ENCODE measurements at places on chromosomes 16 and 17.

DNA sequence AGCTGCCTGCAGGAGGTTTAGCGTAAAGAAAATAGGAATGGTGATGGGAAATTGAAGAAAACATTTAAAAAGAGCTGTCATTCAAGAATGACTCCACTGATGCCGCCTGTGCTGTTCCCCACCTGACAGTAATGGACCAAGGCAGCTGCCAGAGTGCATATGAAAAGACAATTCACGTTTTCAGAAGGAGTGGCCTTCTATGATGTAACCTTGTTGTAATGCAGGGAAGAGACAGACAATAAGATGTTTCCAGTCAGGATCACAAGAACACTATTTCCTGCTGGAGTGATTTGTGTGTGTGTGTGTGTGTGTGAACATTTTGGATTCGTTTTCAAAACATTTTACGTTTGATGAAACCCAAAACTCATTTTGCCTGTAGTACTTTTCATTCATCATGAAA lies 203.7 kb downstream of the LGALS9B start:
- DNase-seq: no peak

DNA sequence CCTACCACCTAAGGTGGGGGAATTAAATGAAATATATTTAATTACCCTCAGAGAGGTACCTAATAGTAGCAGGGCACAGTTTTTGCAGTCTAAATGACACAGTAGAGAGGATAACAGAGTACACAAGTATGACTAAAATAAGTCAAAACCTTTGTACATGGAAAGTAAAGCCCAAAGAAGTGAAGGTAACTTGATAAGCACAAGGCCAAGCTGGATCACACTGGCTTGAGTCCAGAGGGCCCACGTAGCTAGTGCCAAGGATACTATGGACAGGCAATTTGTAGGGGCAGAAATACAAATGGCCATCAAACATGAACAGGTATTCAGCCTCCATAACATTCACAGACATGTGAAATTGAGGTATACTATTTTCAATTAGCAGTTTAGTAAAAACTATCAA lies 7.6 kb downstream of the MYO18A start:
- no peak for DNase-seq

- DNase-seq: no peak
These were observed 172.7 kb downstream of the ANKFN1 start for GRCh38 chr17:56326001-56326359.

- peak; percentile 23 for DNase-seq
These were observed 8.9 kb downstream of the CALB2 start for GRCh38 chr16:71367241-71367976.

GRCh38 chr16:57743458-57743857 lies 7.9 kb downstream of the KATNB1 start:
- no peak for DNase-seq

- no peak for DNase-seq
These were observed 19.6 kb downstream of the SNN start for GRCh38 chr16:11687601-11688519.

DNA sequence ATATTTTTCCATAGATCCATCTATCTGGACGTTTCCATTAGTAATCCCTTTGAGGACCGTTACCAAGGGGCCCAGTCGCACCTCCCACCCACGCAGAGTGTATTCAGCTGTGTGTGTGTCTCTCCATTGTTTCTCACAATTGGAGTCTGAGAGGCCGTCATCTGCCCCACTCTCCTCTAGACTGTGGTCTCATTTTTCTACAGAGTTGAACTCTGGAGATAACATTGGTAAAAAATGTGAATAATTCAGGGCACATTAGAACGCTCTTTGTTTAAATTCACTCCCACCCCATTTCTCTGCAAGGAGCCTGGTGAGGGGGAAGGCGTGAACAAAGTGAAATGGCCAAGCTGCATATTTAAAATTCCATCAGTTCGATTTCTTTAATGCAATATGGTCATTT lies 333.1 kb upstream of the MAF start:
- no peak for DNase-seq

GRCh38 chr17:50483266-50483665 lies 4.6 kb downstream of the RSAD1 start:
- no peak for DNase-seq

- DNase-seq: no peak
These were observed 357.6 kb upstream of the SALL1 start for GRCh38 chr16:51508490-51509212.

DNA sequence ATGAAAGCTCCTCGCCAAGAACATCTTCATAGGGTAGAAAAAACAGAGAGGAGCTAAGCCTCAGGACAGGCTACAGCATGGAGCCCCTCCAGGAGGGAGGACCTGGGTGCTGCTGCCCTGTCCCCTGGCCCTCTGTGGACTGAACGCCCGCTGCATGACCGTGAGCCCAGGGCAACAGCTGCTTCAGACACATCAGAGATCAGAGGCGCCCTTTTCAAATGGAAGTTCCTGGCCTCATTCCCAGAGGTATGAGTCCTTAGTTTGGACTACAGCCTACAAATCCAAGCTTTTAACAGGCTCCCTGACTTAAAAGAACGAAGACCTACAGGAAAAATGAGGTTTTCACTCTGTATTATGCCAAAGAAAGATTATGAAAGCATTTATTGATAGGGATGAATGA lies 48.5 kb downstream of the ZNF18 start:
- DNase-seq: no peak

GRCh38 chr16:7614021-7614795 lies 281.6 kb downstream of the RBFOX1 start:
- no peak for DNase-seq

GRCh38 chr16:89588413-89589109 lies 13.0 kb downstream of the CPNE7 start:
- DNase-seq: no peak

GRCh38 chr17:74235040-74235581 lies 21.7 kb downstream of the TTYH2 start:
- DNase-seq: no peak

DNA sequence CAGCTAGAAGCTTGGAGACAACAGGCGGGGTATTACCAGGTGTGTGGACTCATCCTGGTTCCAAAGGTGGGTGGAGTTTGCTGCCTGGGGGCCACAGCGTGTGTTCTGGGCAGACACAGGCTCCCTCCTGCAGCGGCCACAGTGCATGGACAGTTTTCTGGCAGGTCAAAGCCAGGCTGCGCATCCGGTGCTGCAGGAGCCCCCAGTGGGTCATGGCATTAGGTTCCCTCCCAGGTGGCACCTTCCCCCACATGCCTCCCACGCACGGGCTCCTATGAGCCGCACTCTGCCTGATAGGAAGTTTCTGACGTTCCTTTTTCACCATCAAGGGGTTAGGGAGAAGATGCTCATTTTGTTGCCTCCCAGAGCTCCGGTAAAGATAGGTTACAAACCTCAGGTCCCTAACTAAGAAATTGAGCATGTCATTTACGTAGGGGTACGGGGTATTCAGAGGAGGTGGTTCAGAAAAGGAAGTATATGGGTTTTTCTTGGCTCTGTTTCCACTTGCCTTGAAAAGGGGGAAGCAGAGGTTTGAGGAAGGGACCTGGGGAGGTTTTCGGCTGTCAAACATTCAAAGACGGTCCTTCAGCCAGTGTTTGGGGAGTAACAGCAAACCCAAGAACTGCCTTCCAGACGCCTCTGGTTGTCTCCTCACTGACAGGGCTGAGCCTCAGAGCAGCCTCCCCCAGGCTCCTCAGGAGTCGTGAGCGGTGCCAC lies 32.7 kb upstream of the NAT9 start:
- no peak for DNase-seq

DNA sequence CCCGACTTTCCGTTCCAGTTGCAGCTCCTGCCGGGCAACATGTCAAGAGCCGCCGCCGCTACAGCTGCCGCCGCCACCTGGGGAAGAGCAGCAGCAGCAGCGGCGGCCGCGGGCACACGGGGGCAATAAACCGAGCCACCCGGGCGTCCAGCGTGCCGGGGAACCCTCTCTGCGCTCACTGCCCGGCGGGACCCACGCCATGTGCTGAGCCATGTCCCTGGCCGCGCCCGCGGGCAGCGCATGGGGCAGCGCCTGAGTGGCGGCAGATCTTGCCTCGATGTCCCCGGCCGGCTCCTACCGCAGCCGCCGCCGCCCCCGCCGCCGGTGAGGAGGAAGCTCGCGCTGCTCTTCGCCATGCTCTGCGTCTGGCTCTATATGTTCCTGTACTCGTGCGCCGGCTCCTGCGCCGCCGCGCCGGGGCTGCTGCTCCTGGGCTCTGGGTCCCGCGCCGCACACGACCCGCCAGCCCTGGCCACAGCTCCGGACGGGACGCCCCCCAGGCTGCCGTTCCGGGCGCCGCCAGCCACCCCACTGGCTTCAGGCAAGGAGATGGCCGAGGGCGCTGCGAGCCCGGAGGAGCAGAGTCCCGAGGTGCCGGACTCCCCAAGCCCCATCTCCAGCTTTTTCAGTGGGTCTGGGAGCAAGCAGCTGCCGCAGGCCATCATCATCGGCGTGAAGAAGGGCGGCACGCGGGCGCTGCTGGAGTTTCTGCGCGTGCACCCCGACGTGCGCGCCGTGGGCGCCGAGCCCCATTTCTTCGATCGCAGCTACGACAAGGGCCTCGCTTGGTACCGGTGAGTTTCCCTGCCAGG lies 604 bp downstream of the HS3ST3B1 start:
- DNase-seq: peak; percentile 38

DNA sequence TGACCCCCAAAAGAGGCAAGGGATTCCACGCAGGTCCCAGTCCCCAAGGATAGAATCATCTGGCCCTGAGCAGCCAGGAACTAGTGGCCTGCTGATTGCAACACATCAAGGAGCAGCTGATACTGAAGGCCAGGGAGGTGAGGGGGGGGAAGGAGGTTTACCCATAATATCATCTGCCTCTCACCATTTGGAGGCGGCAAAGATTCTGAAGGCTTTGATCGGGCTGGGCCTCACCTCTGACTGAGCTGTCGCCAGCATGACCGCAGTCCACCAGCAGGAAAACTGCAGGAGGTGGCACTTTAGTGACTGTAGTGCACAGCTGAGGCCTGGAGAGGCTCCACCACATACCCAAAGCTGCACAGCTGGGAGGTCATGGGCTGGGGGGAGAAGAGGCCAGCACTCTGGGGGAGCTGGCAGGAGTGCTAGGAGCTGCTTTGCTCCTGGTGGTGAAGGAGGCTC lies 20.5 kb upstream of the ITGA3 start:
- DNase-seq: no peak

- no peak for DNase-seq
These were observed 573 bp downstream of the CTDNEP1 start for GRCh38 chr17:7250695-7251627.

DNA sequence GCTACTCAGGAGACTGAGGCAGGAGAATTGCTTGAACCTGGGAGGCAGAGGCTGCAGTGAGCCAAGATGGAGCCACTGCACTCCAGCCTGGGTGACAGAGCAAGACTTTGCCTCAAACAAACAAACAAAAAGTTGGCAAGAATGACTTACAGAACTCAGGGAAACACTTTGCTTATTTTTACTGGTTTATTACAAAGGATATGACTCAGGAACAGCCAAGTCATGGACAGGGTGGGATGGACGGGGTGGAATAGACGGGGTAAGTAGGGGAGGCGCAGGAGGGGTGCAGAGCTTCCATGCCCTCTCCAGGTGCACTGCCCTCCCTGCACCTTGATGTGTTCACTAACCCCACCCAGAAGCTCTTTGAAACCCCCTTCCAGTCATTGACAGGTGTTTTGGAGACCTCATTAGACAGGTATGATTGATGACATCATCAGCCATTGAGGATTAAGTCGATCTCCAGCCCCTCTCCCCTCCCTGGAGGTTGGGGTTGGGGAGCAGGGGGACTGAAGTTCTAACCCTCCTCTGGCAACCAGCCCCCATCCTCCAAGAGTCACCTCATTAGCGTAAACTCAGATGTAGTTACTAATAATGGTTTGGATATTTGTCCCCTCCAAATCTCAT lies 41.3 kb upstream of the ZCCHC14 start:
- no peak for DNase-seq

GRCh38 chr16:82452004-82452756 lies 174.6 kb upstream of the CDH13 start:
- no peak for DNase-seq

- DNase-seq: no peak
These were observed at the start of gene ALDH3A1 for GRCh38 chr17:19747829-19748806. Gene ALDH3A1, minus strand, starts transcription at chr17:19748298. Its CDS starts 3,169 bp downstream, at chr17:19745129.

DNA sequence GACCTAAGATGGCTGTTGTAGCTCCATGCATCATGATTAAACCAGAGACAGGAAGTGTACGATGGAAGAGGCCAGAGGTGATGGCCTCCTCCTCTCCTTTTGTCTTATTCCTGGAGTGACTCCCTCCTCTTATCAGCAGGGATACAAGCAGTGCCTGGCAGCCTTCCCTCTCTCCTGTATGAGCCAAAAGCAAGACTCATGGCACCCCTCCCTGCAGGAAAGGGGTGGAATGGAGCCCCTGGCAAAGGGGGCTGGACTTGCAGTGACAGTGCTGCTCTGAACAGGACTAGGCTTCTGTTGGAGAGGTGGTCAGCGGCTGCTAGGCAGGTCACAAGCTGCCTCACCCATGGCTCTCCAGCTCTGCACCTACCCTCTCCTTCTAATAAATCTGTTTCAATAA lies 8.4 kb downstream of the TXNL4B start:
- no peak for DNase-seq

- no peak for DNase-seq
These were observed 14.4 kb downstream of the TTC19 start for GRCh38 chr17:16013943-16014407.

GRCh38 chr16:20072146-20072873 lies 1.4 kb downstream of the GPR139 start:
- no peak for DNase-seq

- no peak for DNase-seq
These were observed 124.3 kb upstream of the MED13 start for GRCh38 chr17:62189377-62189776.

- DNase-seq: no peak
These were observed 28.3 kb upstream of the BHLHA9 start for GRCh38 chr17:1241929-1242328.

DNA sequence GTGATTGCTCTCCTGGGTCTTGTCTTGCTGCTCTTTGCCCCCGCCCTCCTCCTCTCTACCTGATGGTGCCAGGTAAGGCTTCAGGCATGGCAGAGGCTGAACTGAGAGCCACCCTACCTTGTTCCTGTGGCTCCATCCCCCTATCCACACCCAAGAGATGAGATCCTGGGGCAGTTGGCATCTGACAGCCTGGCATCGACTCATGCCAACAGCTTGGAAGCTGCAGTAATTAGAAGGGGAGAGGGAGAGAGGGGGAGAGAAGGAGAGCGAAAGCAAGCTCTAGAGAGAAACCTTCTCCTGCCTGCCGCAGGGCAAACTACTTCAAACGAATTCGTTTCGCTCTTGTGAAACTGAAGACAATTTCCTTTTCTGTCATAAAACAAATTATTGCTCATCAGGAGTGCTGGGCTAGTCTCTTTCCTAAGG lies 13.8 kb upstream of the SP6 start:
- no peak for DNase-seq

GRCh38 chr17:78396441-78397337 lies 18.2 kb downstream of the PGS1 start:
- no peak for DNase-seq

- DNase-seq: no peak
These were observed 14.4 kb downstream of the CTRL start for GRCh38 chr16:67917140-67917851.
